ENCODE measurements at places on chromosomes 13 and 19.

DNA sequence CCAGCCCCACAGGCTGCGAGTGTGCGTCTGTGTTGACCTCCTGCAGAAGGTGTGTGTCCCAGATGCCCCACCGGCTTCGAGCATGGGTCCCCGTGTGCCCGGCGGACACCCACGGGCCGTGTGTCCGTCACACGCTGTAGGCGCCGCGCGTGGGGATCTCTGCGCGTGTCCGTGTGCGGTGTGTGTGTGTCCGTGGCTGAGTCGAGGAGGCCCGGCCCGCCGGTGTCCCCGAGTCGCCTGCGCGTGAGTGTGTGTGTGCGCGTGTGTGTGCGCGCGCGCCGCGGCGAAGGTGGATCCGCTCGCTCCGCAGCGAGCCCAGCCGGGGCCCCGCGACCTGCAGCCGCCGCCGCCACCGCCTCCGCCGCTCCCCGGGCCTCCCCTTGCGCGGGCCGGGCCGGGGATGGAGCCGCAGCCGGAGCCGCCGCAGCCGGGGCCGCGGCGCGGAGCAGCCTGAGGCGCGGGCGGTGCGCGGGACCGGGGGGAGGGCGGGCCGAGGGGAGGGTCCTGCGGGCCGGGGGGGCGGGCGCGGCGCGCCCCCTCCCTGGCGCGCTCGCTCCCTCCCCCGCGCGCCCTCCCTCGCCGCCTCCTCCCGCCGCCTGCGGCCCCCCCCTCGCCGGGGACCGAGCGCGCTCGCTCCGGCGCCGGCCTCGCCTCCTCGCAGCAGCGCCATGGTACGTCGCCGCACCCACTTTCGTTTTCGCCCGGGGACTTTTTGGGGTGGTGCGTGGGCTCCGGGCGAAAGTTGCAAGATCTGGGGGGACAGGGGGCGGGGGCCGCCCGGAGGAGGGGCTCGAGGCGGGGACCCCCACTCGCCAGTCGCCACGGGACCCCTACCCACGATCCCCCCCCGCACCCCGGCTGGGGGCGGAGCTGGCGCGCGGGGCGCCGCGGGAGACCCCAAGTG, 7.1 kb upstream of the NFIC start:
- DNase-seq = peak; percentile 70

DNA sequence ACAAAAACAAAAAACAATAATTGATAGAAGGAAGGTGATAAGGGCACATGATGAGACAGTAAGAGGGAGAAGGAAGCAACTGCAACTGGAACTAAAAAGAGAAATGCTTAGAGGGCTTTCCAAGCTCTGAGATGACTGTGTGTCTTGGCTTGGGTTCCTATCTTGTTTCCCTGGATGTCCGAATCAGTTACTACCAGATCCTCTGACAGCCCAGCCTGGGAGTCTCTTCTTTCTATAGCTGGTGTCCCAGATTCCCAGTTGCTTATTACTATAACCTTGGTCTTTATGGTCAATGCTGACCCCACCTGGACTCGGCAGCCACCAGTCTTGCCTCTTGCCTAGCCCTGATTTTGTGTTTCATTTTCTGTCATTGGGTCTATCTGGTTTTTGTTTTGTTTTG, 116.4 kb downstream of the RFC3 start:
- DNase-seq = no peak

DNA sequence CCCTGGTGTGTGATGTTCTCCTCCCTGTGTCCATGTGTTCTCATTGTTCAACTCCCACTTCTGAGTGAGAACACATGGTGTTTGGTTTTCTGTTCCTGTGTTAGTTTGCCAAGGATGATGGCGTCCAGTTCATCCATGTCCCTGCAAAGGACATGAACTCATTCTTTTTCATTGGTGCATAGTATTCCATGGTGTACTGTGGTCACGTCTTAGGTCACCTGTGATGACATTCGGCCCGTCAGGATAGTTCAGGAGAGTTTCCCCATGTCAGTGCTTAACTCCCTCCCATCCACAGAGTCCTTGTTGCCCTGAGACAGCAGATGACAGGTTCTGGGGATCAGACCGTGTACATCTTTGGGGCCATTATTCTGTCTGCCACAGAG, 8.6 kb downstream of the ZNF444 start:
- no peak for DNase-seq

GRCh38 chr19:16604615-16605014, 23.4 kb downstream of the MED26 start:
- DNase-seq = no peak

DNA sequence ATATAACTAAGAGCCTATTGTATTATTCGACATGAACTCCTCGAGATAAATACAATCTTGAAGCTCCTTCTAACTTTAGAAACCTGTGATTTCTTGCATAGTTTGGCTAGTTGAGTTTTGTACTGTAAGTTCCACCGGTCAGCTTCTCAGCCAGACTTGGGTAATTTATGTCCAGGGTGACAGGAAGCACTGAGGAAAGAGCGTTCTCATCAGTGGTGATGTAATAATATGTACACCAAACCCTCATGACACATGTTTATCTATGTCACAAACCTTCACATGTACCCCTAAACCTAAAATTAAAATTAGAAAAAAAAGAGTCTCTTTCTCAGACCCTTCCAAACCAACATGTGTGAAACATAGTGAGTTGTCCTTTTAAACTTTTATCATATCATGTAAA, 205.7 kb downstream of the KCNRG start:
- no peak for DNase-seq

- no peak for DNase-seq
Measured at GRCh38 chr13:81582381-81582780, 1241.5 kb upstream of the SPRY2 start.

GRCh38 chr13:95862408-95862807, 185.5 kb downstream of the DNAJC3 start:
- DNase-seq = no peak

DNA sequence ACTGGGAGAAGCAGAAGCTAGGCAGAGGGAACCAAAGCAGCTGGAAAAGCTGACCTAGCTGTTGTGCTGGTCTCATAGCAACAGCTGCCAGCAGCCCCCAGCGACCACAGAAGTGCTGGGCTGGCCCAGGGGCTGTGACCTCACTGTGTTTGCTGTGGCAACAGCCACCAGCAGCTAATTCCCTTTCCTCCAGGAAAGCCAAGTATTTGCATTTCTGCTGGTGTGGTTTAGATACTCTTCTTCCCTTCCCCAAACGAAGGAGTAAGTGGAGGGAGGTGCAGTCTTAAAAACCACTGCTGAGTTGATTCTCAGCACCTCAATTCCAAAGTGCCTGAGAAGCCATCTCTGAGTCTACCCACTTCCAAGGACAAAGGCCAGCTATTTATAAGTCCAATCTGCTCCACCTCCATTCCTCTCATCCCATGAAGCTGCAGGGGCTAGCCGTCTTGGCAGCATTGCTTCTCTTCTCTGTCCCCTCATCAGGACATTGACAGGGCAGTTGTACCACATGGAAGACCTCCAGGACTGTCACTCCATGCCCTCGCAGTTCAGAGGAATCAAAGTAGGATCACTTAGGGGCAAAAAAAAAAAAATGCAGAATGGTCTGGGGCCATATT, 11.5 kb upstream of the CCDC97 start:
- DNase-seq = peak; percentile 41

- DNase-seq = no peak
Measured at GRCh38 chr13:75258159-75258782, 223.7 kb downstream of the TBC1D4 start.

Measured in T-cell (primary cell).